ENCODE measurements at places on chromosomes 2 and 18.

- DNase-seq = no peak
Observed at GRCh38 chr2:71151620-71152019, 21.2 kb downstream of the MPHOSPH10 start.

DNA sequence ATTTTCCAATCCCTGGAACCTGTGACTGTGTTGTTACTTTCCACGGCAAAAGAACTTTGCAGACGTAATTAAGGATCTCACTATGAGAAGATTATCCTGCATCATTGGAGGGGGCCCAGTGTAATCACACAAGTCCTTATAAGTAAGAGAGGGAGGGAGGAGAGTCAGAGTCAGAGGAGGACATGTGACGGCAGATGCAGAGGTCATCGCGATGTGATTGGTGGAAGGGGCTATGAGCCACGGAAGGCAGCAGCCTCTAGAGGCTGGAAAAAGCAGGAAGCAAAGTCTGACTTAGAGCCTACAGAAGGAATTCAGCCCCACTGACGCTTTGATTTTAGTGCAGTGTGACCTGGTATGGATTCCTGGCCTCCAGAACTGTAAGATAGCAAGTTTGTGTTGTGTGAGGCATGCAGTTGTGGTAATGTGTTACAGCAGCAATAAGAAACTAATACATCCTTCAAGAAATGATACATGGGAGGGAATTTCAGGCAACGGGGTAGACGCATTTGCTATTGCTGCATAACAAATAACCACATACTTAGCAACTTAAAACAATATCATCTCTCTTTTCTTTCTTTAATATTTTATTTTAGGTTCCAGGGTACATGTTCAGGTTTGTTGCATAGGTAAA is 112.7 kb upstream of the SERPINE2 start:
- peak; percentile 14 for DNase-seq

- DNase-seq = peak; percentile 91
Observed at GRCh38 chr2:12320991-12321641, 395.6 kb upstream of the TRIB2 start.

GRCh38 chr2:223944166-223944702 is 901 bp downstream of the WDFY1 start:
- DNase-seq = peak; percentile 33

GRCh38 chr2:99181624-99182000 is 628 bp downstream of the MRPL30 start:
- no peak for DNase-seq
